ENCODE measurements at places on chromosomes 13 and 19.
A peak's percentile ranks its signal among the peaks of the same experiment; 100 is the strongest.

DNA sequence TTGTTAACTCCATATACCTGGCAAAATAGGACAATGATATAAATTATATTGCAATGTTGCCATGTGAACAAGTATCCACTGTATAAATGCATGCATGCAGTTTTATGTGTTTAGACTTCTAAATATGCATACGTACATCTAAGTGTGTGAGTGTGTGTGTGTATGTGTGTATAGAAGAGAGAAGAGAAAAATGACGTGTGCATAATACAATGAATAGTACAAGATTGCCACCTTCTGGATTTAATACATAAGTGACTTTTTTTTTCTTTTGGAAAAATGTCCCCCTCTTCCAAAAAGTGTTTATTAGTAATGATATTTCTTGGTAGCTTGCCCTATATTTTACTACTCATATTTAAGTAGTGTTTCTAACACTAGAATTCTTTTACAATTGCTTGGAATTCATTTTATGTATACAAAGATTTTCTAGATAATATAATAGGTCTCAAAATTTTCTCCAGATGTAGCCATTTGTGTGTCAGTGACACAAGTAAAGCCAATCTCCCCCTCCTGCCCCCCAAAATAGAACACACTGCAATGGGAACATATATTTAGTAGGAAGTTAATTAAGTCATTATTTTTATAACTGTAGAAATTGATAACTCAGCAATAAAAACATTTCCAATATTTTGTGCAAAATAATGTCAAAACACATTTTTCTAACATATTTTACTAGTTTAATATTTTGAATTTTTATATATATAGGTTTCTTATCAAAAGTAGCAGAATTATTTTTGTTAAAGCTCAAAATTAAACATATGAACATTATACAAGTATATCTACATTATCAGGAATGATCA, 783.3 kb upstream of the ATXN8OS start:
- no peak for DNase-seq

- DNase-seq: no peak
Measured at GRCh38 chr13:30907121-30907861, 1.2 kb downstream of the MEDAG start.

- DNase-seq: no peak
Measured at GRCh38 chr13:99159331-99160061, 41.2 kb upstream of the UBAC2 start.

DNA sequence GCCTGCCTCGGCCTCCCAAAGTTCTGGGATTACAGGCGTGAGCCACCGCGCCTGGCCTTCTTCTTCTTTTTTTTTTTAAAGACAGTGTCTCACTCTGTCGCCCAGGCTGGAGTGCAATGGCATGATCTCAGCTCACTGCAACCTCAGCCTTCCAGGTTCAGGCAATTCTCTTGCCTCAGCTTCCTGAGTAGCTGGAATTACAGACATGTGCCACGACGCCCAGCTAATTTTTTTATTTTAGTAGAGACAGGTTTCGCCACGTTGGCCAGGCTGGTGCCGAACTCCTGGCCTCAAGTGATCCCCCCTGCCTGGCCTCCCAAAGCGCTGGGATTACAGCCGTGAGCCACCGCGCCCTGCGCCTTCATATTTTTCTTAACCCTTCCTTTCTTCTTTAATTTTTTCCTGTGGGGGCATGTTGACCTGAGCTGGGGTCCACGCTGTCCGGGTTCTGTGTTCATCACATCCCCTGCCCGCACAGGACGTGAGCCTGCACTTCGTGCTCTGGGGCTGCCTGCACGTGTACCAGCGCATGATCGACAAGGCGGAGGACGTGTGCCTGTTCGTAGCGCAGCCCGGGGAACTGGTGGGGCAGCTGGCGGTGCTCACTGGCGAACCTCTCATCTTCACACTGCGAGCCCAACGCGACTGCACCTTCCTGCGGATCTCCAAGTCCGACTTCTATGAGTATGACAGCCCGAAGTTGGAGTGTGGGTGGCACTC, 14.1 kb downstream of the PNPLA6 start:
- DNase-seq: no peak

DNA sequence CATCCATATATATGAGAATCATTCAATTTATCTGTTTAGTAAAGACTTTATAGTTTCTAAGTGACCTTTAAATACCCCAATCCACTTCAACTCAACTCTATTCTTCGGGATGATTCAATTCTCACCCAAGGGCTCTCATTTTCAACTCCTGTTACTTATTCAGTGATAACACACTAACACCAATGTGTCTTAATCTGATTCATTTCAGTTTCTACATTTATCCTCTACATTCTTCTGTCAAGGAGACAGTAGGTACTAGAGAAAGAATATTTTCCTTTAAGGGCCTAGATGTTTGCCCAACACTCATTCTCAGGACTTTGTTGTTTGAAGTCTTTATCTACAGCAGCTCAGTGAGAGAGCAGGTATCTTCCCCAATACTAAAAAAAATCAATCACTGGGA, 7.1 kb downstream of the ARGLU1 start:
- DNase-seq: no peak

- no peak for DNase-seq
Measured at GRCh38 chr19:11356676-11357550, 1.7 kb downstream of the PLPPR2 start.

DNA sequence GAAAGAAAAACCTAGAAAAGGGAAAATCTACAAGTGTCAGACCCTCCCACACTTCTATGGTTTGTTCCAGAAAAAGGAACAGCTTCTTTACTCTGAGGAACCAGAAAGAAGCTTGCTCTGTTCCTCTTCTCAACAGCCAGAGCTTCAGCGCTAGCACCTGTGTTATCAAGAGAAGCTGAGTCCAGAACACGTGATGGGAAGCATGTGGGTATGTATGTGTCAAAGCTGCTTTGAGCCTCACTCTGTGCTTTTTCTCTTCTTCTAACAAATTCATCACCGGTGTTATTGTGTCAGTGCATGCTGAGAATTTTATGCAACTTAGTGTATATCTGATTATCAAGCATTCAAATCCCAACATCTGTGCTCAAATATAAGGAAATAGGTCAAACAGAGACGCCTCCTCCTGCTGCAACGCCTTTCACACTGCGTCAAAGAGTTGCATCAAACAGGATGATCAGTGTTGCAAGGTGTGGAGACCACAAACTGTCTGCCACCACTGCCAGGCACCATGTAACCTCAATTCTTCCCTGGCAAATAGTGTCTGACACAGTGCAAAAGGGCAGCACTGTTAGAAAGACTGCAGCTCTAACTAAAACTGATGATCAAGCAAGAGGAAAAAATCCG, 83.9 kb downstream of the LRRC63 start:
- peak; percentile 16 for DNase-seq

DNA sequence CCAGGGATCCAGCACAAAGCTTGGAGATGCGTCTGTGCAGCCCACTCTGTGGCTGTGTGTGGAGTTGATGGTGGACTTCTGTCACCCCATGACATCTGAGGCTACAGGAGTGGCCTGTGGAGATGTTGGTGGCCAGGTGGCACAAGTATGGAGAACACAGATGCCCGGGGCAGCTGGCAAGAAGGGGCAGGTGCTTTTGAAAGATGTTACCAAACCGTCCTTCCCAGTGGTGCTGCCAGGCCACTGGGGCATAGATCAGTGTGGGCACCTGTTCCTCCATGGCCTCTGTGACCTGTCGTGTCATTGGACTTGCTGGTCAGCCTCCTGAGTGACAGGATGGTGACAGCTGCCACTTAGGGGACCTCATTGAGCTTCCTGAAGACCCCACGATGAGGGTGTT, 36.2 kb downstream of the KDM4B start:
- no peak for DNase-seq

DNA sequence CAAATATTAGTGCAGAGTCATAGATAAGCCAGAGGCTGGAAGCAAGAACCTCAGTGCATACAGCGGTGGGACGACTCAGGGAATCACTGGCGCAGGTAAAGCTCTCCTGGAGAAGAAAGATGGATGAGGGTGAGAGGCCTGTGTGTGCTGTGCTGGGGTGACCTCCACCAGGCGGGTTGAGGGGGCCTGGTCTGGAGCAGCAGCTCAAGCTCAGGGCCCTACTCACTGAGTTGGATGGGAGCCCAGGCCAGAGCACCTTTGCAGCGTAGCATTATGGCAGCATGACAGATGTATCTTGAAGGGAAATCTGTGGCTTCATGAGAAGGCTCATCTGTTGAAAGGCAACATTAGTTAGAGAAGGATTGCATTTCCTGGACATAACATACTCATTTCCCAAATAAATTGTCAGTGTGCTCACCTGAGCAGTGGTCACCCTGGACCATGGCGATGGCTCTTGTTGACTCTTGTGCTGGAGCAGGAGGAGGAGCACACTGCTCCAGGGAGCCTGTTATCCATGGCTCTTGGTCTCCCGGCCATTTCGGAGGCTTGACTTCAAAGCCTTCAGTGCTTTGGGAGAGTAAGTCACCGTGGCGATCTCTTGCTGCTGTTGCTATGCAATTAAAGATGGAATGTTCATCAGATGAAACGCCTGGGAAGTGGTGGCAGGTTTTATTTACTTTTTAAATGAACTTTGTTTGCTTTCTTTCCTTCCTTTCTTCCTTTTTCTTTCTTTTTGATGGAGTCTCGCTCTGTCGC, 25.0 kb downstream of the HNRNPM start:
- no peak for DNase-seq

- DNase-seq: no peak
Measured at GRCh38 chr13:110499621-110500281, 61.8 kb downstream of the RAB20 start.

- no peak for DNase-seq
Measured at GRCh38 chr19:35249848-35250711, 1.3 kb downstream of the LSR start.

DNA sequence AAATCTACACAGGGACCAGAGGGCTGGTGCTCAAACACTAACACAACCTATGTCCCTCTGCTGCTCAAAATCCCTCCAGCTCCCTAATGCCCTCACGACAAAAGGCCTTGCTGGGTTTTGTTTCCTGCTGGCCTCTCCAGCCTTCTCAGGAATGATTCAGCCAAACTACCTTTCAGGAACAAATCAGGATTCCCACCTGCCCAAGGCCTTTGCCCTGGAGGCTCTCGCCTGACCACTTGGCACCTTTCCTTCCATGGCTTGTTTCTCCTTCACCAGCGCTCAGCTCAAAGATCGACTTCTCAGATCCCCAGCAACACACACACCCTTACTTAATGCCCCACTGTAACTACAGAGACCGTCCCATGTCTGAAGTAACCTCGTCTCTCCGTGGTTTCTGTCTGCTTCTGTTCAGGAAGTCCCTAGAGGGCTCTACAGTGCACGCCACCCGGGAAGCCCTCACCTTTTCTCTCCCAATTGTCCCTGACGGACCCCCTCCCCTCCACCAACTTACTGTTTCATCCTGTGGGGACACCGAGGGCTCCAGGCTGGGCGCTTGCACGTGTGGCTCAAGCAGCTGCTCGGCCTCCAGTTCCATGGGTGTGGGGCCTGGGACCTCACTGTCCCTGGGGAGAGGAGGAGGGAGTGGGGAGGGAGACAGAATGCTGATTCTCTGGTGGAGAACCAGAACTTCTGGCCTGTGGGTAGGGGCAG, 3.2 kb upstream of the SIX5 start:
- no peak for DNase-seq

DNA sequence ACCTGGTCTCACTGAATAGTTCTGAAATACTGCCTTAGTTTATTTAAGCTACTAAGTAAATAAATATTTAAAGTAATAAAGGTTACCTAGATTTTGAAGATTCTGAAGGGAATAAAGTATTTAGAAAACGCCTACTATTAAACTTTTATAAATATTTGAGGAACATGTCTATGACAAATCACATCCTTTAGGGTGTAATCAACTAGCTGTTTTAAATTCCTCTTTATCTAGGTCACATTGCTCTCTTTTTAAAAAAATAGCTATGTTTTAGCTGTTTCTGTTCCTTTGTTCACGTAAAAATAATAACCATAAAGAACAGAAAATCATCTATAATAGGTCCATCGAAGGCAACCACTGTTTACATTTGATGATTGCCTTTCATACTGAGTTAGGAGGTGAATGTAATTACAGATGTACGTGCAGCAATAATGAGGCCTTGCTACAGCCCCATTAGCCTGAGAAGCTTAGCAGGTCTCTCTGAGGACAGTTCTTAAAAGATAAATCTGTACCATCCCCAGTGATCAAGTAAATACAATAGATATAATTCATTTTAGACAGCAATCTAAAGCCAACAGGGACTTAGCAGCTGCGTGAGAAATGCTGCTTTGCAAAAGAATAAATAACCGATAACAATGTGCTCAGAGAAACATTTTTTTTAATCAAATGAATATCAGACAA, 449.5 kb downstream of the LIG4 start:
- no peak for DNase-seq

GRCh38 chr13:74450964-74451363, 316.8 kb upstream of the KLF12 start:
- no peak for DNase-seq

DNA sequence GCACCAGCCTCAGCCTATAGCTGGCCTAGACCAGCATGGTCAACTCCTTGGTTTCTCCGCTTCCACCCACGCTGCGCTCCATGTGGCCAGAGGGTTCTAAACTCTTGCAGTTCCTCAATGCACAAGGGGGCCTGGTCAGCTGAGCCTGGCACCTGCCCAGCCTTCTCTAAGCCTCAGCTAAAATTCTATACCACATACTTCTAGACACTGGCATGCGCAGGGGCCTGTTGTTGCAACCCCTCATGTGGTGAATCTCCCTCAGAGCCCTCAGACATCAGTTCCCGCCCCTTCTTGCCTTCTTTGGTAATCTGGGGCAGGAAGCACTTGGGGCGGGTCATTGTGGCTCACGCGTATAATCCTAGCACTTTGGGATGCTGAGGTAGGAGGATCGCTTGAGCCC, 19.7 kb upstream of the LDLR start:
- no peak for DNase-seq

GRCh38 chr13:35557475-35557874, 81.0 kb upstream of the MAB21L1 start:
- DNase-seq: no peak

DNA sequence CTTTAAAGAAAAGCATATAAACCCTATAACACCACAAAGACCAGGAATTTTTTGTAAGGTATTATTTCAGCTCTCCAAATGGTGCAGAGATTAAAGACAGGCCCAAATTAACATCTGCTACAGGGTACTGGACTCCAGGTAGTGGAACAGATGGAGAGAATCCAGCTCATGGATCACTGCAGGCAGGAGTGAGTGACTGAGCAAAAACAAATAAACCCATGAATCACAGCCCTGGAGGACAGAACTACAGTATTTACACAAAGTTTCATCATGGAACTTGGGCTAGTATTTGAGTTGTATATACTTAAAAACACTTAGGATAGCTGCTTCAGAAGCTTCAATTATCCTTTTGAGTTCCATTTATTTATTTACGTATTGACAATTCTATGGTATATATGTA, 132.8 kb upstream of the SPRY2 start:
- no peak for DNase-seq

GRCh38 chr19:20325151-20325550, 158.1 kb downstream of the ZNF486 start:
- no peak for DNase-seq

DNA sequence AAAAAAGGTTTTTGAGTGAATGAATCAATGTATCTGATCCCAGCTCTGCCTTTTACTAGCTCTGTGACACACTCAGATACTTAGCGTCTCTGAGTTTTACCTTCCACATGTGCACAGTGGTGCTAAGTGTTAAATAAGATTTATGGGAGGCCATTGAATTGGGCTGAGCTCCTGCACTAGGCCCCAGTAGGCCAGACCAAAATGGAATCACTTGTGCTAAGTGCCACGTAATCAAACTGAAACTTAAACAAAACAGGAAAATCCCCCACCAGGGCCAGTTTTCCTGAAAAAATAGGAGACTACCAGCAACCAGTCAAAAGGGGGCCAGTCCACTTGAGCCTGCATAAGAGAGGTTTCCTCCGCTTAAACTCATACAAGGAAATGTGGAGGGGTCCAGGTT, 40.9 kb downstream of the GJA3 start:
- no peak for DNase-seq
